Coronary artery (tissue), 2 donors: ENCODE measurements at places on chromosomes 11 and 22.
A peak's percentile ranks its signal among the peaks of the same experiment; 100 is the strongest.

- no peak for DNase-seq
Observed at GRCh38 chr11:107769189-107769588, 57.3 kb upstream of the SLN start.

- no peak for DNase-seq
Observed at GRCh38 chr11:128398517-128399250, 188.7 kb downstream of the ETS1 start.

DNA sequence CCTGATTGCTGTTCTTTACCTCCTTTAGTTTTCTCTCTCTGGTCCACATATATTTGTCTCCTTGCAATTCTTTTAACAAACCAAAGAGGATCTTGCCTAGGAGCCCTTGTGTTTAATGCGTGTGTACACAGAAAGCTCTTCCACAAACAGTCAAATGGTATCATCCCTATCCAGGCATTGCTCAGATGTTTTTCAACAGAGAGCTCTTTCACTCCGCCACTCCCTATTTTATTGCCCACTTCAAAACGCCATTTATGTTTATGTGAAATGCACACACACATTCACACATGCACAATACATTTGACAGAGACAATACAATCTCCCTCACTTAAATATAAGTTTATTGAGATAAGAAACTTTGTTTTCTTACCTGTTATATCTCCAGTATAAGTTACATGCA, 4.7 kb downstream of the OR5AP2 start:
- no peak for DNase-seq

DNA sequence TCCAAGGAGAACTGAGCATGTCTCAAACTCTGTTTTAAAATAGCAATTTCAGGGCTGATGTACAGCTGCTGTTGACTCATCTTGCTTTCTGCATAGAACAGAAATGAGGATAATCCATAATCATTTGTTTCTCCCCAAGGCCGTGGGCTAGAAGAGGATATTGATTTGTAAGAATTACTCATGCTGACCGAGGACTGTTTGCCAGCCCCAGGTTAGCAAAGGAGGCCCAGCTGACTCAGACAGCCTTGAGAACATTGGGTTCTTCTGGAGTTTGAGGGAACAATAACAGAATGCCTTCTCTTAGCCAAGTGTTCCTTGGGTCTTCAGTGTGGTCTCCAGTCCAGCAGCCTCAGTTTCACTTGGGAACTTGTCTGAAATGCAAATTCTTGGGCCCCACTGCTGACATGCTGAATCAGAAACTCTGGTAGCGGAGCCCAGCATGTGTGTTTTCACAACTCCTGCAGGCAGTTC, 92.0 kb downstream of the ZC3H12C start:
- no peak for DNase-seq

GRCh38 chr11:115496892-115497291, 7.3 kb downstream of the CADM1 start:
- DNase-seq, result no peak

- DNase-seq, result no peak
Observed at GRCh38 chr11:130486391-130486836, 38.0 kb downstream of the ADAMTS15 start.

DNA sequence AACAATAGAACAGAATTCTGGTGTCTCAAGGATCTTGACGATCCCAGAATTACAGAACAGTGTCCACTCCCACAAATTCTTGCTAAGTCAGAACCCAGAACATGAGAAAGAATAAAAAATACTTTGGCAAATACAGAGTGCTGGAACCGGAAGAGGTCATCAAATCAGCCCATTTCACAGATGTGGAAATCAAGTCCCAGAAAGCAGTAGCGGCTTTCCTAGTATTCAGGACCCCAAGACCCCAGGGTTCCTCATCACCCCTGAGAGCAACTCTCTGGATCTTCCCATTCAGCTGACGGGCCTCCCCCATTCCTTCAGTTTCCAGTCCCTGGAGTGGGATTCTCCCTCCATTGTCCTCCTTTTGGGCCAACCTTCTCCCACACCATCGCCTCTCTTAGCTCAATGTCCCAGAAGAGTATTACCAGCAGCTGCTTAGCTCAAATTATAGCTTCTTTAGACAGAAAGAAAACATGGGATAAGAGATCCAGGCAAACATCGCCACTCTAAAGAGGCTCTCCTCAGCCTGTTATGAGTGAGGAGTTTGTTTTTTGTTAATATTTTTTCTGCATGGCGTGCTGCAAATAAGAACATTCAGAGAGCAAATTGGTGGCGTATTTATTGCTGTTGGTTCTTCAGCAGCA, 268.3 kb downstream of the MN1 start:
- no peak for DNase-seq

DNA sequence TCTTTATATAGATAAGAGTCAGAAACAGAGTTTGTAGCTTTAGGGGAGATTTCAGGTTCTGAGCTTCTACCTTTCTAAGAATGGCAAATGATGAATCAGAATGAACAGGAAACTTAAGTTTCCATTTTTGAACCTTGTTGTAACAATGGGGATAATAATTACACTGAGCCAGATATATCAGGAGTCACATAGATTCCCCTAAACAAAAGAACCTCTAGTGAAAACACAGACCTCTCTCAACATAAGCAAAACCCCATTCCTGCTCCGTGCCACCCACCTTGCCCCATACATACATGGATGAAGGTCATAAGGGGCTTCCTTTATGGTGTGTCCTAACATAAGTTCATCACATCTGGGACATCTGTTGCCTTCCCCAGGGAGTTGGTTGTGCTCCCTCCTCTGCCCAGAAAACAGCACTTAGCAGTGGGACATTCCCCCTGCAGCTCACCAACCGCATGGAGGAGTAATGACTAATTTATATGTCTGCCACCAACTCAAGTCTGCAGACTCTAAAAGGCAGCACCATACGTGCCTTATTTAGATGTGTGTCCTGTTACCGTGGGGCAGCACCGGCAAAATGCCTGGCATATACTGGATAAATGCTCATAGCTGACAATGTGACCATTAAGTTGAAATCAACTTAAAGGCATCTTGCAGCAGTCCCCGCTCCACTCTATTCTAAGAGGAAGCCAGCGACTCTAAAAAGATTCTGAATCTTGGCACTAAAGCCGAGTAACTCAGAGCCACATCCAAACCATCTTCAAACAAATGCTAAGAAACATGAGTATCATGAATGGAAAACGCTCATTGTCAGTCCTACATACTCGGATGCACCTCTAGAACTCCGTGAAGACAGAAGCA, 8.0 kb downstream of the JAML start:
- no peak for DNase-seq

- no peak for DNase-seq
Observed at GRCh38 chr11:17293311-17293710, 16.8 kb downstream of the NUCB2 start.

DNA sequence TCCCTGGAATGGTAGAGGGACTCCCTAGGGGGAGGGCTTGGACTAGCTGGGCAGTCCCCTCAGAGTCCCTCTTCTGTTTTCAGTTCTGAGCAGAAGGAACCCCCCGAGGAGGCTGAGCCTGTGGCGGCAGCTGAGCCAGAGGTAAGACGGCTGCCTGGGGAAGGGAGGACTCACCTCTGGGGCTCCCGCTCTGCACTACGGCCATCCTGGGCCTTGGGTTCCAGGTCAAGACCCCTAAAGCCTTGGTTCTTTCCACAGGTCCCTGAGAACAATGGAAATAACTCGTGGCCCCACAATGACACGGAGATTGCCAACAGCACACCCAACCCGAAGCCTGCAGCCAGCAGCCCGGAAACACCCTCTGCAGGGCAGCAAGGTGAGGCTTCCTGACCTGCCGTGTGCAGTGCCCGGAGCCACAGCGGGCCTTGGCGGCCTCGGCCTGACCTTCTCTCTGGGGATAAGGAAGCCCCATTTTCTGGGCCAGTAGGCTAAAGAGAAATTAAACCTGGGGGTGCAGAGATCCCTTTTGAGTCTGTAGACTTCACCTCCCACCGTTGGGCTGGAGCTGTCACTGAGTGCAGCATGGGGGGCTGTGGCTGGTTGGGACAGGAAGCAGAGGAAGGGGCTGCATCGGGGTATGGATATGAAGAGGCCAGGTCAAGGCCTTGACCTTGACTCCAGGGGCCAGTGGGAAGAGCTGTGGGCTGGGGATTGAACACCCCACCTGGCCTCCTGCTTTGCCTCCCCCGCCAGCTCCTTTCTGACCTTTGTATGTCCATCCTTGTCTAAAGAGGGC, 15.0 kb downstream of the INCENP start:
- no peak for DNase-seq

GRCh38 chr11:86978756-86979608, 23.8 kb upstream of the FZD4 start:
- no peak for DNase-seq

- no peak for DNase-seq
Observed at GRCh38 chr11:119145551-119145950, 3.3 kb upstream of the ABCG4 start.

- DNase-seq, result no peak
Observed at GRCh38 chr11:105181521-105181920, 42.0 kb upstream of the CARD18 start.

- DNase-seq, result no peak
Observed at GRCh38 chr11:47979378-47980087, 826 bp upstream of the PTPRJ start.

DNA sequence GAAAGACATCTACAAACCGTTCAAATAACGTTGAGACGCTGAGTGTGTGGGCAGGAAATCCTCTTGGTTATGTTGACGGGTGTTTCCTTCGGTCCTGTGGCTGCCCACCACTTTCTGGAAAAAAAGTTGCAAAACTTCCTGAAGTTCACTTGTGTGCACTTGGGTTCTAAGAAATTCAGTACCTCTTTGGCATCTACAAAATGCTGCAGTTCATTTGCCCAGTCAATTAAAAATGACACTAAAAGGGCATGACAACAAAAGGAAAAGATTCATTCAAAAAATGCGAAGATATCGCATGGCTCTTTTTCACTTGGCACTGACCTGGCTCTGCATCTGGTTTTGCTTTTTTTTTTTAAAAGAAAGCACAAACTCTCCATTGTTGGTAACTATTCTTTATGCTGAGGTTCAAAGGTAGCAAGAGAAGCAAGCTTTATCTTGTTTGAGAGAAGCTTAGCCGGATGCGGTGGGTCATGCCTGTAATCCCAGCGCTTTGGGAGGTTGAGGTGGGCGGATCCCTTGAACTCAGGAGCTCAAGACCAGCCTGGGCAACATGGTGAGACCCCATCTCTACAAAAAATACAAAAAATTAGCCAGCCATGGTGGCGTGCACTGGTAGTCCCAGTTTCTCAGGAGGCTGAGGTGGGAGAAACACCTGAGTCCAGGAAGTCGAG, 10.6 kb upstream of the XBP1 start:
- DNase-seq, result no peak

- DNase-seq, result no peak
Observed at GRCh38 chr11:46659908-46660307, 40.5 kb downstream of the ARHGAP1 start.

GRCh38 chr11:67307545-67308001, 4.2 kb downstream of the SSH3 start:
- DNase-seq, result no peak

GRCh38 chr22:24945430-24945829, 1.1 kb downstream of the LHFPL7 start:
- no peak for DNase-seq

GRCh38 chr11:38481391-38481790, 1883.4 kb upstream of the RAG2 start:
- no peak for DNase-seq

GRCh38 chr22:39144101-39144767, 8.2 kb downstream of the CBX7 start:
- DNase-seq, result no peak

- no peak for DNase-seq
Observed at GRCh38 chr11:65744026-65744698, 23.6 kb upstream of the RNASEH2C start.

GRCh38 chr11:131614631-131615030, 244.2 kb downstream of the NTM start:
- no peak for DNase-seq

- DNase-seq, result no peak
Observed at GRCh38 chr11:127643268-127644058, 642.9 kb upstream of the KIRREL3 start.

DNA sequence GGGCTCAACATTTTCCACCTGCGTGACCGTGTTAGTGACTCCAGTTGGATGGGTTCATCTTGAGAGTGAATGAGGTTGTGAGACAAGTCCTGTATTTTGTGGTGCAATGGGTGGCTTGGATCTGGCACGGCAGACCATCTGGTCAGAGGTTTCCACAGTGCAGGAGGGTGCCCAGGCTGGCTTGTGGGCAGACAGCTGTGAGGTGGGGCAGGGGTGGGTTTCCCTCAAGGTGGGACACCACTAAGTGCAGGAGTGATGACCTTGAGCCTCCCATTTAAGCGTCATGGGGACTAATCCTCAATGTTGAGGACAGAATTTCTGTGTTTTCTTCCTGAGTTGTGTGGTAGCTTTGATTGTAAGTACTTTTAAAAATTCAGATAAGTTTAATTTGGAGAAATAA, 220.6 kb downstream of the TBC1D22A start:
- no peak for DNase-seq

DNA sequence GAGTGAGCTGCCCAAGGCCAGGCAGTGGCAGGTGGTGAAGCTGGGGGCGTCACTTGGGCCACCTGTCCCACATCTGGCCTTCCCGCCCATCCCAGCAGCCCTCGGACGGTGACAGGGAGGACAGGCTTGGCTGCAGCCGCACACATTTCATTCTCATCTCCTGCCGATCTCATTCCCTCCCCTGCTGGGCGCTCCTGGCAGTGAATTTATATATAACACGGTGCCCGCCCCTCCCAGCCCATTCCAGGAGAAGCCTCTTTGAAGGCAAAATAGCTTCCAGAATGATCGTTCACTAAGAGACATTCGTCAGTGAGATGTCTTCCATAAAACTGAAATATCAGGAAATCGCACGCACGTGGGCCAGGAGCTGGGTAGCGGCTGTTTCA, 861.3 kb downstream of the TBC1D22A start:
- peak; percentile 29 for DNase-seq

DNA sequence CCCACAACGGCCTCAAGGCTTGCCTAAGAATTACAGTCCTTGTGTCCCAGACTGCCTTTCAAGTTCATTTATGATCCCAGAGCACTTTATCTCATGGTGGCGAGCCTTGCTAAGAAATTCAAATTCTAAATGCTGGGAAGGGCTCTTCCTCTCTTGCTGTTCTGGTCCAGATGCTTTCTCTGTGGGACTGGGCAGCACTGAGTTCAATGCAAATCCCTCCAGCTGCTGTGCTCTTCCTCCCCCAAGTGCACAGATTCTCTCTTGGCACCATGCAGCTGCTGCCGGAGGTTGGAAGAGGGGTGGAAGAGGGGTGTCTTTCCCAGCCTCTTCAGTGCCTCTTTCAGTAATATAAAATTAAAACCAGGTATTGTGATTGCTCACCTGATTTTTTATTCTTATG, 828.0 kb downstream of the DLG2 start:
- DNase-seq, result no peak

DNA sequence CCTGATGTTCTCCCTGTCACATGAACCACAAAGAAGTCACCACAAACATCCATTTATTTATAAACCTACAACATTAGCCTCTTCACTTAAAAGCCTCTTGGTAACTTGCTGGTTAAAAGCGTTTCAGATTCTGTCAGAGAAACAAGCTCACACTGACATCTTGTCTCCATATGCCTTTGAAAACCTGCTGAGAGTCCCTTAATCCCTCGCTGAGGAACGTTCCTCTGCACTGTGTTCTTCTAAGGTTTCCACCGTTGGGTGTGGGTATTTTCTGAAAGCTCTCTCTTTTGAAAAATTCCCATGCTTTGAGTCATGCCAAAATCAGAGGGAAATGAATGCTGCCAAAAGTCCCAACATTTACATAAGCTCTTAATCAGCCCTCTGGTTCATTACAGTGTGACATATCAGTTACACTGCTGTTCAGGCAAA, 149.8 kb downstream of the CCDC34 start:
- DNase-seq, result no peak
